A549 (cell line): ENCODE measurements at places on chromosomes 1 and 21.
A peak's percentile ranks its signal among the peaks of the same experiment; 100 is the strongest.

DNA sequence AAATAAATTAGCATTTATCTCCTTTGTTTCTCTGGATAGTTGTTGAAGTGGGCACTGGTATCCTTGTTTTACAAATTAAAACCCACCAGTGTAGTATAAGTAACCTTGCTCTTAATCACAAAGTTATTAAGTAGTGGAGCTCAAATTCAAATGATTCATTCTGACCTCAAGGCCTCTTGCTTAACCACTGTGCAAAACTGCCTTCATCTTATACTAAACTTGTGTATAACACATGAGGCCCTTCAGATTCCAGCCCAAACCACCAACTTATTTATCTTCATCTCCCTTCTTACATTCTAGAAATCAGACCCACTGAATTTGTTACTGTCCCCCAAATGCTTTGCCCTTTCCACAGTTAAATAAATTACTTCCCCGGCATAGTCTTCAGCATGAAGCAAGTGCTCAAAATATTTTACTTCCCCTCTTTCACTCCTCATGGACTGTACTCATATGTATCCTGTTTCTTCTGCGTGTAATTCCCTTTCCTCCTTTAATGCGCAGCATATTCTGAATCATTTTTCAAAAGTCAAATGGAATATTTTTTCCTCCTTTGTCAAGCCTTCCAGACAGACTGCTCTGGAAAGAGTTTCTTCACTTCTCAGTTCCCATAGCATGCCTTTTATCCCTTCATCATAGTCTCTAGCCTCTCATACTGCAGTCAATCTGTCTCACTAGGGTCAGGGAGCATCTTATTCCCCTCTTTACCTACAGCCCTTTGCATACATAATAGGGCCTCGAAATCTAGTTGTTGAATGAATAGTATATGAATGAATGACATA, 19.0 kb upstream of the DNASE2B start:
- DNase-seq = no peak

DNA sequence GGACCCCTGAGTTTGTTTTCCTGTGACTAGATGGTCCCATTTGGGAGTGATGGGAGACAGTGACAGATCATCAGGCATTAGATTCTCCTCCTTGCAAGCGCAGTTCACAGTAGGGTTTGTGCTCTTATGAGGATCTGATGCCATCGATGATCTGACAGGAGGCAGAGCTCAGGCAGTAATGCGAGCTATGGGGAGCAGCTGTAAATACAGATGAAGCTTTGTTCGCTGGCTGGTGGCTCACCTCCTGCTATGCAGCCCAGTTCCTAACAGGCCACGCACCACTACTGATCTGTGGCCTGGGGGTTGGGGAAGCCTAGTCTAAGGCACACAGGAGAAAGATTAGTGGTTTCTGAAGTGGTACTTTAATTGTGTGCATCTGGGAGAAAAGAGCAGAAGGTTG, 7.1 kb upstream of the PLPP3 start:
- DNase-seq = no peak

DNA sequence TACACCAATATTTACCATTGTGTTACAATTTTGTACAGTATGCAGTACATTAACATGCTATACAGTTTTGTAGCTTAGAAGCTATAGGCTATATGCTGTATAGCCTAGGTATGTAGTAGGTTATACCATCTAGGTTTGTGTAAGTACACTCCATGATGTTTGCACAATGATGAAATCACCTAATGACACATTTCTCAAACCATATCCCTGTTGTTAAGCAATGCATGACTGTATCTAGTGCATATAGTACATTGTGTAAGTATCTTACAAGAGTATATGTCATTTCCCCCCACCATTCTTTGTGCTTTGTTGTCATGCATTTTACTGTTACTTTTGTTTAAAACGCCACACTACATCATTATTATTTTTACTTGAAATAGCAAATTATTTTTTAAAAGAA, 65.7 kb upstream of the RNF11 start:
- DNase-seq = peak; percentile 55

GRCh38 chr1:43982808-43983207, 3.8 kb downstream of the B4GALT2 start:
- DNase-seq = no peak

DNA sequence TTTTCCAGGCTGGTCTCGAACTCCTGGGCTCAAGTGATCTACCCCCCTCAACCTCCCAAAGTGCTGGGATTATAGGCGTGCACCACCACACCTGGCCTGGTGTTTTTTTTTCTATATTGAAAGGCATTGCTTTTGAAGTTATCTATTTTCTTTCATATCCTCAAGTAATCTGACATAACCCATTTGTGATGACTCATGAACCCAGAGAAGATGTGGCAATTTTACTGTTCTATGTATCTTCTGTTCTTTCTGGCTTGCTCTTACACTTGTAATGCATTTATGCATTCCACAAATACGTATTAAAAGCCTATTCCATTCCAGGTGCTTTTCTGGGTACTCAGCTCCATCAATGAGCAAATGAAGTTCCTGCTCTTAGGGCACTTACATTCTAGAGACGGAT, 29.9 kb upstream of the ERRFI1 start:
- DNase-seq = no peak

GRCh38 chr1:2628191-2628932, 4.5 kb downstream of the MMEL1 start:
- DNase-seq = no peak

- no peak for DNase-seq
Observed at GRCh38 chr21:43001316-43001715, 27.0 kb downstream of the PKNOX1 start.

DNA sequence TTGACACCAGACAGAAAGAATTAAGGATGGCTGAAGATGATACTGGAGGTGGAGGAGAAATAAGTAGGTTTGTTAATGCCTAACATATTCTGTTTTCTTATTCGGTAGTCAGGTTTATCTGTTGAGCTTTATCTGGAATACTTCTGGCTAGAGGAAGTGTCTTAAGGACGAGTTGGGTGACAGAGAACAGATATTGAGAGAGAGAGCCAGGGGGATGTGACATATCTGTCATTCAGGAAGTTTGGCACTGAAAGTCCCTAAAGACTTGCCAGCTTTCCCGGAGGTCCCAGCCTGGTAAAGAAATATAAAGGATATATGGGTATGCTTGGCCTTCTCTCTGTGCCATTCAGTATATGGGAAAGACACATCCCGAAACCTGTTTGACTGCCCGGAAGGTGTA, 280.6 kb downstream of the ZP4 start:
- DNase-seq = no peak

- no peak for DNase-seq
Observed at GRCh38 chr1:228846952-228847351, 111.7 kb downstream of the RHOU start.

DNA sequence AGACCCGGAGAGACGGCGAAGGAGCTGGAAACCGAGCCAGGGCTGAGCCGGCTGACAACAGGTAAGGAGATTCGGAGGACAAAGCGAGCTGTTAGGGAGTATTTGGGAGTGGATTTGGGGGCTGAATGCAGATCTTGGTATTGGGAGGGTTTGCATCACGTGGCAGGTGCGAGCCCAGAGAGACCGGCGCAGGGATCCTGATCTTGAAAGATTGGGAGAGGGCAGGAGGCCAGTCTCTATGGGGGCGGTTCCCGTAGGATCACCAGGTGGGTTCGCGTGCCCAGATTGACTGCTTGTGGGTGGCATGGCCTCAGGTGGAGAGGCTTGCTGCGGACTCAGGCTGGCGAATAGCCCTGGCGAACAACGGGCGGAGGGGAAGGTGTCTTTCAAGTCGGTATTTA, 204 bp downstream of the CIART start:
- DNase-seq = no peak

DNA sequence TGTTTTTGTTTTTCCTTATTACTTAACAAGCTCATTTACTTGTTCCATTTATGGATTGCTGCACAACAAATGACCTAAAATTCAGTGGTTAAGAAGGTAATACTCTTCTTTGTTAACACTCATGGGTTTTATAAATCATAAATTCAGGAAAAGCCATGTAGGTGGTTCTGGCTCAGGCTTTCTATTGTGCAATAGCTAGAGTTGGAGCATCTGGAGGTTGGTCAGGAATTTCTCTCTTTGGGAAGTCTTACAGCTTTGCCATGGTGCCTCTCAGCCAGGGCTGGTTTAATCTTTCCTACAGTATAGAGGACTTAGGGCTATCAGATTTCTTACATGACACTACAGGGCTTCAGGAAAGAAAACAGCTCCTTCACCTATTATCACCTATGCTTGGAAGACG, 1677.1 kb downstream of the KCNT2 start:
- DNase-seq = no peak

DNA sequence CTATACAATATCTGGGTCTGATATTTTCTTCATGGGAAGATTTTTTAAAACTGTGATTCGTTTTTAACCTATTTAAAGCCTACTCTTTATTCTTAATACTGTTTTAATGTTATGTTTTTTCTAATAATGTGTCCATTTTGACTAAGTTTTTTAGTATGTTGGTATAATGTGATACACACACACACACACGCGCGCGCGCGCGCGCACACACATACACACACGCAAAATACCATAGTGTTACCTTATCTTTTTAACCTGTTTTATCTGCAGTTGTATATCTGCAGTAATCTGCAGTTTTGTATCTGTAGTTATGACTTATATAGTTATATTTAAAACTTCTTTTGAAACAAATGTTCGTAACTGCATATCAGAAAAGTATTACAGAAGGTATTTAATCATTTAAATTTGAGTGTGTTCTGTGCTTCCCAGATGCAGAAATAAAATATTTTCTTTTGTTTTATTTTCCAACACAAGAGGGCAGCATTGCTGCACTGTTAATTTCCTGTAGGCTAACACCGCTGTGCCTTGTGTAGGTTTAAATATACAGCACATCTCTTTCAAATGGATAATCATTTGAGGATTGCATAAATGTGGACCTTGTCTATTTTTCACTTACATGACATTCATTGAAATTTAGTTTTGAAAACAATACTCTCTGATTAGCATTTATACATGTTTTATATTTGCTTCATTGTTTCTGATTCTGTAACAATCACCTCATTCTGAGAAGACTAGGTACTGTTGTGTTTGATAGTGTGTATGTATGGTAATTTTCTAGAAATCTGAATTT, 166.1 kb downstream of the PDE4B start:
- DNase-seq = peak; percentile 65

GRCh38 chr1:104378414-104378813, 628.7 kb downstream of the AMY1C start:
- DNase-seq = no peak

DNA sequence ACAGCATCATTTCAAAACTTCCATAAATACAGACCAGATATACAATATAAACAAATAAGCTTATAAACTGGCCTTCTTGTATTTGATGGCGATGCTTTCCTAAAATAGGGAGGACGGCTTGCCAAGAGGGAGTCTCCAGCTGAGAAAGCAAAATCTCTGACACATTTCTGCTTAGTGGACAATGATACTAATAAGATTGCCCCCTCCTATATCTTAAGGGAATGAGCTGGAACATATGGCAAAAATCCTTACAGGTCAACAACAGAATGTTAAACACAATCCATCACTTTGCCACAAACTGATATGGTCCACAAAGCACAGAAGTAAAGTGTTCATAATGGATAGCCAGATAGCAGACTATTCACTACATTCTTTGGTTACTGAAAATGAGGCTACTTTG, 7.1 kb upstream of the GADD45A start:
- no peak for DNase-seq

GRCh38 chr1:64844175-64844574, 99.3 kb downstream of the RAVER2 start:
- no peak for DNase-seq

DNA sequence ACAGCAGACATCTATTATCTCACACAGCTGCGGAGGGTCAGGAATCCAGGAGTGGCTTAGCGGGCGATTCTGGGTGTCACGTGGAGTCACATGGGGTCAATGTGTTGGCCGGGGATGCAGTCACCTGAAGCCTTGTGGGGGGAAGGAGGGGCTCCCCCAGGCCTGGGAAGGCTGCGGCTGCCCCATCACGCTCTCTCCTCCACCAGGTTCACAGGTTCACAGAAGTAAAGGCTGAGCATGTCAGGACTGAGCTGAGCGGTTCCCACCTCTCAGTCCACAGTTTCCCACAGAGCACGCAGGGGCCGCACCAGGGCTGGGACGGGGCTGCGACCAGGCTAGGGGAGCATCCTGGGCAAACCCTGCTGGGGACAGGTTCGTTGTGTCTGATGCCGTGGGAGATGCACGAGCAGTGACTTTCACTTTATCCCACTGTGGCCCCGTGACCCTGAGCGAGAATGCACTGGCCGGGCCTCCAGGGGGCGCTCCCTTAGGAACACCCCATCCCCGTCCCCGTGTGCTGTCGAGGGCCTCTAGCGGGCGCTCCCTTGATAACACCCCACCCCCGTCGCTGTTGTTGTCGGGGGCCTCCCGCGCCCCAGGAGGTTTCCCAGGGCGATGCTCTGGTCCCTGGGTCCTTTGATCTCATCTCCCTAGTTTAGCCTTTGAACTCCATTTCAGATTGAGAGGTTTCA, 73.2 kb upstream of the TRAPPC10 start:
- peak; percentile 80 for DNase-seq

DNA sequence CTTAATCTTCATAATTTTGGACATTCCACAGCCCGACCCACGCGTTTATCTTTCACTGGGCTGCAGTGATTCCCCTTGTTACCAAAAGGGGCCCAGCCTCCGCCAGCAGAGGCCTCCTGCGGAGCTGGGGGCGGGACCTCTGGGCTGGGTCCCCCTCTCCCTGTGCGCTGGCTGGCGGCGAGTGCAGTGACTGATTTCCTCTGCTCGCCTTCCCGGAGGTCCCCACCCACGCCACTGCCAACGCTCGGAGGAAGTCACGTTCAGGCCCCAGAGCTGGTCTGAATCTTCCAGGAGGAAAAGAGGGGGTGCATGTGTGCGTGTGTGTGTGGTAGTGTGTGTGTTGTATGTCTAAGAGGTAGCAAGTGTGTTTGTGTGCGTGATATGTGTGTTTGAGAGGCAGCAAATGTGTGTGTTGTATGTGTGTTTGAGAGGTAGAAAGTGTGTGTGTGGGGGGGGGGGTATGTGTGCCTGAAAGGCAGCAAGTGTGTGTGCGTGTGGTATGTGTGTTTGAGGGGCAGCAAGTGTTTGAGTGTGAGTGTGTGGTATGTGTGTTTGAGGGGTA, 35.0 kb upstream of the JAK1 start:
- no peak for DNase-seq

DNA sequence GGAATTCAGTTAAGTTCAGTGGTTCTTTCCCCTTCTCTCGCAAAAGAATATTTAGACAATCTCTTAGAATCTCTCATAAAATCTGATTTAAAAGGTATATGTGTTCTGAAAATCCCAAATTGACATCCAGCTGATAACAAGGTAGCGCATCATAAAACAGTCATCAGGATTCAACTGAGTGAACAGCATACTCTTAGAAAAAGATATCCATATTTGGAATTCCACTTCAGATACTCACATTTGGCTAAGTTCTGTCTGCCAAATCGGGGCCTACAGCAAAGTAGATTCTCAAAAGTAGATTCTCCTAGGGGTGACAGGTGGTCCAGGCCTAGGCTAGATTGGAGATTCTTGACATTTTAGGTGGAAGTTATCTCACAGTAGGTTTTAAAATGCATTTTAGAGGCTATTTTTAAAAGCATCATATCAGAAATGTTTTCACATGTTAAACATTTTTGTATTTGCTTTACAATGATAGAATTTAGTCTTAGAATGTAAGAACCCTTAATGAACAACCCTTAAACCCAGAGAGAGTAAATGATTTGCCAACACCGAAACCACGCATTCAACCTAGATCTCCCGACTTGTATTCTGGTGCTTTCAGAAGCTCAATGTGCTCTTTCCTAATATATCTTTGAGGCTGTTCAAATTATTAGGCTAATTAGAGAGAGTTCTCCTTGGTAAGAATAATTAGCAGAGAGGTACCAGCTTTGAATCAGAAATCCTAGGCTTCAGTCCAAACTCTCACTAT, 318.9 kb downstream of the LMO4 start:
- DNase-seq = no peak

- no peak for DNase-seq
Observed at GRCh38 chr1:3691421-3692204, 39.3 kb downstream of the TP73 start.
